Stimulated activated CD4-positive, alpha-beta T cell treated with anti-CD3 and anti-CD28 coated beads, Interleukin-1b, Interleukin-23, amount 100 ng/mL, for 4 hours (primary cell): ENCODE measurements at places on chromosomes 3 and 15.

DNA sequence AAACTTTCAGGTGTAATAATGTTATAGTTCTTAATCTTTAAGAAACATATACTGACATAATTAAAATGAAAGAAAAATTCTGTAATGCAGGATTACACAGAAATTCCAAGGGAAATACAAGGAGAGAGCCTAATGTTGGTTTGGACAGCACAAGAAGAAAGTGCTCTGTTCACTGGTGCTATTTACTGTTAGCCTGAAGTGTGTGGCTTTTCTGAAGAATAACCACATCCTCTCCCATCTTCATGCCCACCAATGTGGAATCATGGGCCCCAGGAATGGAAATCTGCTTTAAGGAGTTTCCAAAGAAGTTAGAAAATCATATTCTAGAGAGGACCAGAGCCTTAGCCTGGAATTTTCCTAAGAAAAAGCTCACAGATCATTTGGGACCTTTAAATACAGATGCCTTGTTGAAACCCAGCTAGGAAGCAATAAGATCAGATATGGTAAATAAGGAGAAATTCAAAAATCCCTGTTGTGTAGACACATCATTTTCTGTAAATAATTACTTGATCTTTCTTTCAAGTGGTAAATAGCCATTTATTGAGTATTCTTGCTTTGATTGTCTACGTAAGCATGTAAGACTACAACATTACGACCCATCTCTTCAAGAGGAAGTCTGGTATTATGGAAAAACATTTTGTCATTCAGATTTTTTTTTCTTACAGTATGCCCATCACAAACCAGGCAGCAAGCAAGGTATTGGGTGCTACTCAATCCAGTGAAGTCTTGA lies 10.3 kb upstream of the USP50 start:
- DNase-seq, result no peak

DNA sequence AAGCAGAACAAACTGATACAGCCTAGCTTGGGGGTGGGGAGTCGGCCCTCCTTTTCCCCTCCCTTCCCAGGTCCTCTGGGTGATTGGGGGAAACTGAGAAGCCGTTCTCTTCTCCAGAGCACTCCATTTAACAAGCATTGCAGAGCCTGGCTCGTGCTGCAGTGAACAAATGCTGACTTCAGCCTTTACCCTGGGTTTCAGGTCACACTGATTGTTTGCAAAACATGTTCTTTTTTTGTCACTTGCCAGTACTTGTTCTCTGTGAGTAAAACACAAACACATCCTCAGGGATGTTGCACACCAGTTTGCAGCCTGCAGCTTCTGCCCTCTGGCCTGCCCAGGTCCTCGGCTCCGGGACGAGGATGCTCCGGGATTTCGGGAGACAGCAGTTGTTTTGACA lies 132.8 kb downstream of the PGPEP1L start:
- no peak for DNase-seq

DNA sequence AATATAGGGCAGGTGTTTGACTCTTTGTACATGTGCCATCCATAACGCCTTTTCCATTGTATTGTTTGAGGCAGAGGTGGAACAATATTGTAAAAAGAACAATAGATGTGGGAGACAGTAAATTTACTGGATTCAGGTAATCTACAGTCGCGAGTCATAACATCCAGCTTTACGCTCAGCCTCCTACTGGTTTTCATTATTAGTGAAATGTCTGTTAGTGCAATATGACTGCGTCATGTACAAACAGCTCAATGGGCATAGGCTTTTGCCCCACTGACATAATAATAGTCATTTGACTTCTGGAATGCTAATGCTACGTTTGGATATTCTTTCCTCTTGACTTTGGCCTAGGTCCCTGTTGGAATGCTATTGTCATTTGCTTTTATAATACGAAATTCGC lies 9.5 kb downstream of the CACNA2D3 start:
- no peak for DNase-seq

DNA sequence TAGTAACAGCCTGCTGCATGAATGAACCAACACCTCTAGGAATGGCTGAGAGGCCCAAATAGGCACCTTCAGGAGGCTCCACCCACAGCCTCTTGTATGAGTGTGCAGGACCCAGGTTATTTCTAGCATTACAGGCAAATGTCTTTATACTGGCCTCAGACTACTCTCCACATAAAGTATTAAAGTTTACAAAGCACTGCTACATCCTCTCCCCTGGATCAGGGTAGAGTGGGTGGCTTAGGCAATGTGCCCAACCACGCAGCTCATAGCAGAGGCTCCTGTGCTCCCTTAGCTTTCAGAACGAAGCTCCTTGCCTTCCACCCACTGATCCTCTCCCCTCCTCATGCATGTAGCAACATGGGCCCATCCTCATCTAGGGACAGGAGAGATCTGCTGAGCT lies 16.3 kb downstream of the TMEM43 start:
- no peak for DNase-seq

GRCh38 chr3:55650011-55650410 lies 162.9 kb upstream of the WNT5A start:
- no peak for DNase-seq

- DNase-seq, result no peak
Observed at GRCh38 chr3:156207802-156208685, 87.7 kb downstream of the KCNAB1 start.

- DNase-seq, result peak; percentile 40
Observed at GRCh38 chr3:9778143-9779074, 8.7 kb upstream of the CAMK1 start.

GRCh38 chr15:31448635-31448979 lies 122.0 kb downstream of the KLF13 start:
- no peak for DNase-seq

GRCh38 chr3:71063773-71064290 lies 519.7 kb downstream of the FOXP1 start:
- peak; percentile 45 for DNase-seq

GRCh38 chr3:69948246-69948862 lies 51.2 kb upstream of the SAMMSON start:
- no peak for DNase-seq

DNA sequence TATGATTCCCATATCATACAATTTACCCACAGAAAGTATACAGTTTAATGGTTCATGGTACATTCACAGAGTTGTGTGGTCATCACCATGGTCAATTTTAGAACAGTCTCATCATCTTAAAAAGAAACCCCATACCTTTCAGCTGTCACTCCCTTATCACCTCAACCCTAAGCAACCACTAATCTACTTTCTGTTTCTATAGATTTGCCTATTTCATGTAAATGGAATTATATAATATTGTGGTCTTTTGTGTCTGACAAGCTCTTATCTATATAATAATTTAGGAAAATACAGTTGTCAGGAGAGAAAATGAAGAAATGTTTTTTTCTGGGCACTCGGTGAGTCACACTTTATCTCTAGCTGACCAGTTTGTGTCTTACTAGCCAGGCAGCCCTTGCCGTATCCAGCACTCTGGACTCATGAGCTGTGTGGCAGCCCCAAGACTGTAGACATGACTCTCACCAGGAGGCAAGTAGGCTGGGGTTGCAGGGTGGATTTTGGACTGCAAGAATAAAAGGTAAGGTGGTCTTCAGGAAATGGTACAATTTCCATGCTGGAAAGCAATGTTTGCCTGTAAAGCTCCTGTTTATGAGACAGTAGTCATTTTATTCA lies 234.6 kb downstream of the THRB start:
- no peak for DNase-seq

GRCh38 chr3:72892081-72892775 lies 4.4 kb downstream of the GXYLT2 start:
- no peak for DNase-seq

- DNase-seq, result no peak
Observed at GRCh38 chr15:41851755-41852370, 13.2 kb downstream of the PLA2G4B start.

GRCh38 chr15:68096099-68096498 lies 42.0 kb downstream of the PIAS1 start:
- no peak for DNase-seq

- no peak for DNase-seq
Observed at GRCh38 chr3:123467046-123467445, 18.2 kb upstream of the ADCY5 start.

DNA sequence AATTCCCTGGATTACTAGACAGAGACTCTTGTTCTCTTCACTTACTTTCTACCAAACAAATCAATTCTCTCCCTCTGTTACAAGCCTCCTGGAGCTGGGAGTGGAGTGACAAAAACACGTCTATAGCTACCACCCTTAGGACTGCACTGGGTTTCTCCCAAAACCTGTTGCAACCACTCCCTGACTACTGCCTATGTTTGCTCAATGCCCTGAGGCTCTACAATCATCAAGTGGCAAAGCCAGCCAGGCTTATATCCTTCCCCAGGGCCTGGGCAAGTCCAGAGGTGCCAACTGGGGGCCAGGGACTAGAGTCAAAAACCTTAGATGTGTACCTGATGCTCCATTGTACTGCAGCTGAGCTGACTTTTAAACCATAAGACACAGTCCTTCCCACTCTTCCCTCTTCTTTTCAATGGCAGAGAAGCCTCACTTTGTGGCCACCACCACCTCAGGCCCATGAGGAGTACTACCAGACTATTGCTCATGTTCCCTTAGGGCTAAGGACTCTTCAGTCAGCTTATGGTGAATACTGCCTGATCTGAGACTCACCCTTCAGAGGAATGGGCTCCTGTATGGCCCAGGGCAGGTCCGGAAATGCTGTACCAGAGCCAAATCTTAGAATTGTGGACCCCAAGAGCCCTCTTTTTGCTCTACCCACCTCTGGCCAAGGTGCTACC lies 125.4 kb upstream of the PLCL2 start:
- no peak for DNase-seq

- no peak for DNase-seq
Observed at GRCh38 chr3:20173844-20174410, 12.1 kb downstream of the SGO1 start.

GRCh38 chr3:64008487-64009351 lies 14.6 kb downstream of the PSMD6 start:
- no peak for DNase-seq

DNA sequence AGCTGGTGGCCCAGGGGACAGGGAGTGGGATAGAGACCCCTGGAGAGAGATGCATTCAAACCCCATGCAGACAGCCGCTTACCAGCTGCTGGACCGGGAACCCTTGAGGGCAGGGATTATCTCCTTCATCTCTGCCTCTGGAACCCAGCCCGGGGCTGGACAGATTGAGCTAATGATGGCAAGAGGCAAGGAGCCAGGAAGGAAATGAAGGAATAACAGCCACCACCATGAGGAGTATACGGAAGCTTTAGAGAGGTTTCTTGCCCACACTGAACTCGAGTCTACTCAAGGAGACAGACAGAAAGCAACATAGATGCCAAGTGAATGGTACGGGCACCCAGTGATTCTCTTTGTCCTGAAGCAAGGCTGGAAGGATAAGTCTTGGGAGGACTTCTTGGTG lies 23.2 kb downstream of the HAPLN3 start:
- no peak for DNase-seq

- peak; percentile 15 for DNase-seq
Observed at GRCh38 chr3:158434412-158435038, 136.5 kb upstream of the MLF1 start.

DNA sequence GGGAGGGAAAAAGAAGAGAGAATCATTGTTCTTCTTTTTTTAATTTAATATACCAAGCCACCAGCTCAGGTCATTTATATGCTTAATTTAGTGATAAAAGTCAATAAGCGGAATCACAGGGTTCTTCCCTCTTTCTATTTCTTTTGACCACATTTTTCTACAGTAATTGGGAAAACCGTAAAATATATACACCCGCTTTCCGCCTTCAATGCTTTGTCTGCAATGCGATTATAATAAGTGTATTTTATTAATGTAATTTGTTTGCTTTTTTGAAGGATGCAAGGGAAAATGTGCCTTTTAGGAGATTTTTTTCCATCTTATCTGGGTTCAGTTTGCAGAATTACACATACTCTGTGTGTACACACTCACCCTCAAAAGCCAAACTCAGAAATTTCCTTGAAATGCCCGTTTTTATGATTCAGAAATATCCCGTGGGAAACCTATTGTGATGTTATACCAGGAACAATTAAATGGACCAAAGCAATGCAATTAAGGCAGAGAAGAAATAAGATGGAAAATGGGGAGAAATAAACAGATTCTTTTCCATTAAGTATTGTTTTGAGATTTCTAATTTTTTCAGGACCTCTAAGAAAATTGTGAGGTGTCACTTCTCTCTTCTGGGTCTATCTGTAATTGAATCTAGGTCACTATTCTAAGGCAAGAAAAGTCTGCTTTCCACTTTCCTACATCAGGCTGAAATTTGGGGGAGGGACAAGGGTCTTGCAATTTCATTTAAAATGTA lies 8.3 kb downstream of the SOX14 start:
- no peak for DNase-seq

- no peak for DNase-seq
Observed at GRCh38 chr15:96058103-96058851, 272.2 kb upstream of the NR2F2 start.

- DNase-seq, result no peak
Observed at GRCh38 chr3:137249311-137249940, 291.6 kb downstream of the IL20RB start.

DNA sequence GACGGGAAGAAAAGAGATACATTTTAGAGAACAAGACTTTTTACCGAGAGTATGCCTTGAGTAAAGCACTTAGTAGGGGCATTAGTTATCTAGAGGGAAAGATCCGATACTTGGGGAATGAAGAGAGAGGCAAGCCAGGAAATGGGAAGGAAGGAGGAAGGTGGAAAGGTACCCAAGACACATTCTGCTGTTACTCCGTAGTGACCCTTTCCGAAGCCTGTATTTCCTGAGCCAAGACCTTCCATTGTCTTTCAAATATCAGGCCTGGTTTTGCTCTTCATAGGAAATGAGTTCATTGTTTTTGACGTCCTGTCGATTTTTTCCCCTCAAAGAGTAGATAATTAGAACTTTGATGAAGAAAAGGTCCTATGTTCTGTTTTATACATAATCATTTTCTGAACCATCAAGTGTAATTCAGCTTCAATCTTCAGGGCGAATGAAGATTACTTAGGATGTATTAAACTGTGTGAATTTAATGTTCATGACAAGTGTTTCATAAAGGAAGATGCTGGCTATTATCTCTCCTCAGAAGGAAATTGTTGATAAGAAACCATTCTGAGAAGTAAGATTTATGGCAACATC lies 95.7 kb downstream of the PPM1L start:
- no peak for DNase-seq

- no peak for DNase-seq
Observed at GRCh38 chr3:30658328-30659052, 52.1 kb downstream of the TGFBR2 start.

DNA sequence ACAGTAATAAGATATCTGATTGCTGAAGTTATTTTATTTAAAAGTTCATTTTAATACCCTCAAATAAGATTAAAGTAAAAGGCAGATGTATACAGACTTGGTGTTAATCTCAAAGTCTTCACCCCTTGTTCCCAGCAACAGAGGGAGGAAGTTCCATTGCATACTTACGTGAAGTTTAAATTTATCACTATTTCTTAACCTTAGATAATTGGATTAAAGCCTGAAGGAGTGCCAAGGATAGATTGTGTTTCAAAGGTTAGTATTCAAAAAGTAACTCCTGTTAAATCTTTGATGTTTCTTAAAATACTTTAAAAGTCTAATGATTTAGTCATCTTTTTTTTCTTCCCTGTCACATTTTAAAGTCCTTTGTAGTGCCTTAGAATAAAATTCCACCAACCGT lies 39.3 kb downstream of the ATP1B3 start:
- no peak for DNase-seq
